ENCODE measurements at places on chromosomes 12 and 14.

DNA sequence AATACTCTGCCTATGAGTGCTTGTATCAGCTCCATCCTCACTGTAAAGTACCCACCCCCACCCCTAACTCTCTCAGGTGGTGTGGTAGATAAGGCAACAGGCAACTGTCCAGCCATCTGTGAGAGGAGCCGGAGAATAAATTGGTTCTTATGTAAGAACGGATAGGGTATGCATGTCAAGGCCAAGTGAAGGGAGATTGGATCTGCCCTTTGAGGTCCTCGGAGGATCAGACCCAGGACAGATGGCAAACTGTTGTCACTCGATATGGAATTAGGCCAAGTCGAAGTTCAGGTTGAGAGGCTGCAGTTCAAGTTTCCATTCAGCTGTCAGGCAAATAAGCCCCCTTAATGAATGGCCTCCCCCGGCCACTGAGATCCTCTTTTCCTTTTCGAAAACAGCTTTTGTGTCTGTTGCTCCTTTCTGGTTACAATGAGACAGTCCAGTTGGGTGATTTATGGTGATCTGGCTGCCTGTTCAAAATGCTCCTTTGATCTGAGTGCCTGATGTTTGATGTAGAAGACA lies 120.3 kb downstream of the VRK1 start:
- DNase-seq, result no peak

DNA sequence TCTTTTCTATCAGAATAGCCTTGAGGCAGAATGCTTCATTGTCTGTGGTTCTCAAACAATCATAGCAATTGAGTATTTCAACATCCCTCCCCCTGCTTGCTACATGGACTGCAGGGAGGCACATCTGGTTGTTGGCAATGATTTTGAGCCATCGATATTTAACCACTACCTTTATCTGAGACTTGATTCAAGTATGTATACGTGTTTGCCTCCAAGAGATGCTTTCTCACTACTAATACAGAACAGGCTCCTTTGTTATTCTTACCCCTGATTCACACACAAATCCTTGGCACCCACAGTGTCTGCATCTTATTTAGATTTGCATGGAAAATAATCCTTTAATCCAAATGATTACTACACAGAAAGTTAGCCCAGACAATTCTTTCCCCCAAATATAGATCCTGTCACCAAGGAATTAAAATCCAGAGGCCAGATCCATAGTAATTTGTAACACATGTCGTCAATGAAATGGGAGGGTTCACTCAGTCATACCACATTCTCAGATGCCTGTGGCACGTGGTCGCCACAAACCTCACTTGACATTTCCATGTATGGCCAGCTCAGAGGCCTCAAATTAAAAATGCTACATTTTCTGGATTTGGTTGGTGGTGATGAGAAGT lies 199.3 kb downstream of the ITPR2 start:
- DNase-seq, result no peak

DNA sequence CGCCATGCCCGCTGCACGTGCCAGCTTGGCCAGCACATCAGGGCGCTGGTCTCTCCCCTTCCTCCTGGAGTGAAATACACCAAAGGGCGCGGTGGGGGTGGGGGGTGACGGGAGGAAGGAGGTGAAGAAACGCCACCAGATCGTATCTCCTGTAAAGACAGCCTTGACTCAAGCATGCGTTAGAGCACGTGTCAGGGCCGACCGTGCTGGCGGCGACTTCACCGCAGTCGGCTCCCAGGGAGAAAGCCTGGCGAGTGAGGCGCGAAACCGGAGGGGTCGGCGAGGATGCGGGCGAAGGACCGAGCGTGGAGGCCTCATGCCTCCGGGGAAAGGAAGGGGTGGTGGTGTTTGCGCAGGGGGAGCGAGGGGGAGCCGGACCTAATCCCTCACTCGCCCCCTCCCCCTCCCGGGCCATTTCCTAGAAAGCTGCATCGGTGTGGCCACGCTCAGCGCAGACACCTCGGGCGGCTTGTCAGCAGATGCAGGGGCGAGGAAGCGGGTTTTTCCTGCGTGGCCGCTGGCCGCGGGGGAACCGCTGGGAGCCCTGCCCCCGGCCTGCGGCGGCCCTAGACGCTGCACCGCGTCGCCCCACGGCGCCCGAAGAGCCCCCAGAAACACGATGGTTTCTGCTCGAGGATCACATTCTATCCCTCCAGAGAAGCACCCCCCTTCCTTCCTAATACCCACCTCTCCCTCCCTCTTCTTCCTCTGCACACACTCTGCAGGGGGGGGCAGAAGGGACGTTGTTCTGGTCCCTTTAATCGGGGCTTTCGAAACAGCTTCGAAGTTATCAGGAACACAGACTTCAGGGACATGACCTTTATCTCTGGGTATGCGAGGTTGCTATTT lies 914 bp upstream of the CCND2 start:
- DNase-seq, result no peak

- DNase-seq, result no peak
Observed at GRCh38 chr14:101241807-101242278, 319.5 kb upstream of the DIO3 start.

GRCh38 chr14:65349100-65349499 lies 63.4 kb upstream of the FUT8 start:
- no peak for DNase-seq

GRCh38 chr14:66508846-66509621 lies 1.1 kb downstream of the GPHN start:
- DNase-seq, result peak; percentile 9

GRCh38 chr12:61757831-61758505 lies 502.2 kb upstream of the USP15 start:
- no peak for DNase-seq

- no peak for DNase-seq
Observed at GRCh38 chr12:105330931-105331804, 677 bp downstream of the C12orf75 start.

DNA sequence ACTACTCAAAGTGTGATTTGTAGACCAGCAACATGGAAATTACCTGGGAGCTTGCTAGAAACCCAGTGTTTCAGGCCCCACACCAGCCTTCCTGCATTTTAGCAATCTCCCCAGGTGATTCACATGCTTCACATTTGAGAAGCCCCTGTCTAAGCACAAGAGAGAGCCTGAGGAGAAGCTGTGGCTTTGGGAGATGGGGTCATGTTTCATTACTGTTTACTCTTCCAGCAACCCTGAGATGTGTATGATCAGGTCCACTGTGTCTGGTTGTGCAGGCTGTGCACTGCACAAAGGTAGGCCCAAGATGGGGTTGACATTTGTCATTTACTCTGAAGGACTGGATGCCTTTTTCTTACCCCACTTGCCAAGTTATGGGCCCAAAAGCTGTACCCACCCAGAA lies 190.1 kb downstream of the SLC41A2 start:
- DNase-seq, result no peak

DNA sequence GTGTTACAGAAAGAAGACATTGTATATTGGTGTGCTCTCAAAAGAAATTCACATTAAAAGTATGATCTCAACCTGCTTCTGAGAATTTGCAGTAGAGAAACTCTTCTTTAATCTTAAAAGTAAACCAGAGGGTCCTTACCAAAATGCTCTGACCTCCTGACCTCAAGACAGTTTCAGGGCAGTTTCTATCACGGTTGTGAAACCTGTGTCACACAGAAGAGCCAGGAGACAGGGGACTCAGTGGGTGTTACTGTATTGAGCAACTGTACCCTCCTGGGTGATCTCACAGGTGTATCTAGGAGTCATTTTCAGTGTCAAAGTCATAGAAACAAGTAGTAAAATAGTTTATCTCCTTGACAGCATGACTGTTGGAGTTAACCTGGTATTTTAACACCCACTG lies 178.0 kb downstream of the GRIP1 start:
- DNase-seq, result no peak

GRCh38 chr12:107402041-107403022 lies 283.3 kb upstream of the PWP1 start:
- peak; percentile 31 for DNase-seq

DNA sequence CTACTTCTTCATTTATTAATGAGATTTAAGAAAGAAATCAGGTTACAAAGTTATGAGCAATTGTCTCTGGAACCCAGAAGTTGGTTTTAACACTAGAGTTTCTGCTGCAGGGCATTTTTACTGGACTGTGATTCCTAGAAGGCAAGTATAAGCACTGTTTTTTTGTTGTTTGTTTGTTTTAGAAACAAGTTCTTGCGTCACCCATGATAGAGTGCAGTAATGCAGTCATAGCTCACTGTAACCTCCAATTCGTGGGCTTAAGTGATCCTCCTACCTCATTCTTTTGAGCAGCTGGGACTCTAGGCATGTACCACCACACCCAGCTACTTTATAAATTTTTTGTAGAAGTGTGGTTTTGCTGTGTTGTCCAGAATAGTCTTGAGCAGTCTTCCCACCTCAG lies 25.6 kb downstream of the RAP1B start:
- no peak for DNase-seq

- DNase-seq, result no peak
Observed at GRCh38 chr12:107441665-107442300, 243.8 kb upstream of the PWP1 start.

GRCh38 chr14:88189417-88190191 lies 133.5 kb downstream of the KCNK10 start:
- DNase-seq, result no peak

DNA sequence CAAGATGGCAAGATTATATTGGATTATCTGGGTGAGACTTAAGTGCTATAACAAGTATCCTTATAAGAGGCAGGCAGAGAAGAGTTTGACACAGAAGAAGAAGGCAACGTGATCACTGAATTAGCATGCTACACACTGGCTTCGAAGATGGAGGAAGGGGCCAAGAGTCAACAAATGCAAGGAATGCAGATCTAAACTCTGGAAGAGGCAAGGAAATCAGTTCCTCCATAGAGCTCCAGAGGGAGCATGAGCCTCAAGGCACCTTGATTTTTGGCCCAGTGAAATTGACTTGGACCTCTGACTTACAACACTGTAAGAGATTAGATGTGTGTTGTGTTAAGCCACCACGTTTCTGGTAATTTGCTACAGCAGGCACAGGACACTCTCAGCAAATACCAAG lies 536.4 kb upstream of the SEL1L start:
- DNase-seq, result no peak

- DNase-seq, result no peak
Observed at GRCh38 chr14:33917661-33918060, 33.2 kb downstream of the EGLN3 start.

GRCh38 chr14:75371297-75371696 lies 56.5 kb upstream of the JDP2 start:
- no peak for DNase-seq

DNA sequence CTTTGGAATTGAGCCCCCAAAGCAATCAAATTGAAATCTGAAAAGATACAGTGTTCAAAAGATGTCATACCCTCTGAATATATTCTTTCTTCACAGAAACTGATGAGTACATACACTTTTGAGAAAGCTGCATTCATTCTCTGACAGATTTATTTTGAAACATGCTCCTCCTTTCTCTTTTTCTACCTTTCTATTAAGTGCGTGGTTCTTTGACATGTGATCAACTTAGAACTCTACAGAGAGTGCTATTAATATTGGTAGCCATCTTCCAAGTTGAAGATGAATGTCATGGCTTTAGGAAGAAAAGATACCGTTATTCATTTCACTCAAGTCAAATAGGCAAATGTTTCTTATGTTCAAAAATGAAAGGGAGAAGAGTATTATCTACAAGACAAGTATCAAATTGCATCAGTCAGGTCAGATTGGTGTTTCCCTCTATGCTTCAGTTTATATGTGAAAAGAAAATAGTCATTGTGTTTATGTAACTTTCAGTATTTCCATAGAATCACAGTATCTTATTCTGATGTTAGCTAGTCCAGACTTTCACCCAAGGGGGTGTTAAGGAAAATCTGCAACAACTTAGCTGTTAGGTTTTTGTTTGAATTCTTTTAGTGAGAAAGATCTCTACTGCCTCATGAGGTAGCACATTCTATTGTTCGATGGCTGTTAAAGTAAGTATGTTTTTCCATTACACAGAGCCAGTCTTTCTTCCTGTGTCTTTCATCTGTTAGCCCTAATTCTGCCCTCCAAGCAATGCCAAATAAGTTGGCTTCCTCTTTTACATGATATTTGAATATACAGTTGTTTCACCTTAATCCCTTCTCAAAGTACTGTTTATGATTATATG lies 55.4 kb upstream of the GARIN2 start:
- DNase-seq, result no peak

DNA sequence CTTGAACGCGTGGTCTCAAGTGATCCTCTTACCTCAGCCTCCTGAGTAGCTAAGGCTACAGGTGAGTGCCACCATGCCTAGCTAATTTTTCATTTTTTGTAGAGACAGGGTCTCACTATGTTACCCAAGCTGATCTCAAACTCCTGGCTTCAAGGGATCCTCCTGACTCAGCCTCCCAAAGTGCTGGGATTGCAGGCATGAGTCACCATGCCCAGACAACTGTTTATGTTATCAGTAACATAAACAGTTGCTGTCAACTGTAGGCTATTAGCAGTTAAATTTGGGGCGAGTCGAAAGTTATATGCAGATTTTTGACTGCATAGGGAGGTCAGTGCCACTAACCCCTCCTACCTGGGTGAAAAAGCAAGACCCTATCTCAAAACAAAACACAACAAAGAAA lies 26.2 kb upstream of the LRRK2 start:
- no peak for DNase-seq

DNA sequence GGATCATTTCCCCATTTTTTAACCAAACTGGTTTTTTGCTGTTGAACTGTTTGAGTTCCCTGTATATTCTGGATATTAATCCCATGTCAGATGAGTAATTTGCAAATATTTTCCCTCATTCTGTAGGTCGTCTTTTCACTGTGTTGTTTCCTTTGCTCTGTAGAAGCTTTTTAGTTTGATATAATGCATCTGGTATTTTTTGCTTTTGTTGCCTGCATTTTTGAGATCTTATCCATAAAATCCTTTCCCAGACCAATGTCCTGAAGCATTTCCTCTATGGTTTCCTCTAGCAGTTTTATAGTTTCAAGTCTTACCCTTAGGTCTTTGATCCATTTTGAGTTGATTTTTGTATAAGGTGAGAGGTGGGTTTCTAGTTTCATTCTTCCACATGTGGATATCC lies 71.3 kb downstream of the LRP6 start:
- no peak for DNase-seq

DNA sequence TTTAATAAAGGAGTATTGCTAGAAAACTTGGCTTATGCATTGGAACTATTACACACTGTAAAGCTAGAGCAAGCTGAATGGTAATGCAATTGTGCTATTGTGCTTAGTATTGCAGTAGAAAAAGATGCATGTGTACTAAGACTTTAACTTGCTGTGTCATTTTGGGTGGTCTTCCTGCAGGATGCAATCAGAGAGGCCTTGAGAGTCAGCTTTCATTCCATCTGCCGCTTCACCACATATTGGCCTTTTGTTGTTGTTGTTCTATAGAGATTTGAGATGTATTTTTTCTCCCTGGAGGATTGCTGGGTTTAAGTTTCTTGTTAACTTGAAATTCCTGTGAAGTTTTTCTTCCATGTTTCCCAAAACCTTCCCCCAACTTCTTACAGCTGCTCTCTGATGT lies 449.7 kb downstream of the TMTC2 start:
- DNase-seq, result no peak

All from stimulated activated CD8-positive, alpha-beta memory T cell treated with anti-CD3 and anti-CD28 coated beads, Interleukin-4, amount 100 ng/mL, for 1 hour (primary cell).